Spleen (tissue), 13 donors: ENCODE measurements at places on chromosomes 1 and 21. TPM values are rescaled to one million over a fixed set of nuclear protein-coding genes. Genes with fewer than 3 reads are reported as not detected.

DNA sequence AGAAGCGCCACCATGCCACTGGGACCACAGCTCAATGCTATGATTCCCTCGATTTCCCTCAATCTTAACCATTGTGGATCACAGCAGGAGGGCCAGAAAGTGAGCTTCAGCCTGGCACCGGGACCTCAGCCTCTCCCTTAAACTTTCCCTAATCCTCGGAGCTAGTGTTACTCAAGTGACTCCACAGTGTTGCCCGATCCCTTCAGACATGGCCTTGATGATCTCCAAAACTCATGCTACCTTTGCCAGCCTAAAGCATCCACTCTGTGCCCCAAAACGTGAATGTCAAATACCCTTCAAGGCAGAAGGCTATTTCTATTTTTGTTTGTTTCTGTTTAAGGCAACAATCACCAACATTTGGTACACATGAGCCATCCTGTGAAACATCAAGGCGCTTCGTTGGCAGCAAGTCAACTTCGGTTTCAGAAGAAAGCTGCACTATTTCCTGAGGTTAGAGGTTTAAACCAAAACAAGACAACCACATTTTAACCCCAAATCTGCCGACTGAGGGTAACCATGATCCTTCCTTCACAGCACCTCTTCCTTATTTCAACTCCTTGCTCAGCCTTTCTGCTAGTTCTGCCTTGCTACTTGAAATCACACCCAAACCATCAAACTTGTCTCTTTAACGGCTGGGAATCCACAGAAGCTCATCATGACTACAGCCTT is 94.4 kb upstream of the KRTAP19-8 start:
- no peak overlapping the region for H3K4me3 ChIP-seq
- H3K36me3 ChIP-seq = no peaks in the 10 kb centered on the region
- no peaks in the 10 kb centered on the region for H3K27me3 ChIP-seq
- no peak overlapping the region for H3K27ac ChIP-seq

- H3K36me3 ChIP-seq = no peaks in the 10 kb centered on the region
- no peaks in the 10 kb centered on the region for H3K27me3 ChIP-seq
- peaks cover 50% of the 10 kb centered on the region for H3K4me1 ChIP-seq
- no peak overlapping the region for H3K4me3 ChIP-seq
These were observed 2.5 kb downstream of the WNT3A start for GRCh38 chr1:228009116-228009827.

DNA sequence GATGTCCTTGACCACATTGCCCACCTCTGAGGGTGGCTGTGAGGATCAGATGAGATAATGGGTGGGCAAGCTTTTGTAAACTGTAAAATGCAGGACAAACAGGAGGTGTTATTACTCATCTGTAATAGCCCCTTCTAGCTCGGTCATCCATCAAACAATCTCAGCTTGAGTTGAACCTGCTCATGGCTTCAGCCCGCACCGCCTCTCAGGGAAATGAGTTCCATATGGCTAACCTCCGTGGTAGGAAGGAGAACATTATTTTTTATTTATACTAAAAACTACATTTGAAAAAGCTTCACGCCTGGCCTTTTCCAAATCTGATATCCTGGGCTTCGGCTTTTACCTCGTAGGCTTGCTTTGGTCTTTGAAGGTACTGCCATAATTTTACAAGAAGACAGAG is 116.2 kb upstream of the USP24 start:
- peak overlapping the region; percentile 76 for H3K27ac ChIP-seq
- DNase-seq = no peak
- no peaks in the 10 kb centered on the region for H3K36me3 ChIP-seq
- no peaks in the 10 kb centered on the region for H3K27me3 ChIP-seq

GRCh38 chr21:33698087-33698860 is 56.0 kb downstream of the ITSN1 start:
- H3K27ac ChIP-seq = no peak overlapping the region
- H3K36me3 ChIP-seq = no peaks in the 10 kb centered on the region
- H3K4me3 ChIP-seq = no peak overlapping the region
- no peaks in the 10 kb centered on the region for H3K27me3 ChIP-seq
- no peak for DNase-seq

DNA sequence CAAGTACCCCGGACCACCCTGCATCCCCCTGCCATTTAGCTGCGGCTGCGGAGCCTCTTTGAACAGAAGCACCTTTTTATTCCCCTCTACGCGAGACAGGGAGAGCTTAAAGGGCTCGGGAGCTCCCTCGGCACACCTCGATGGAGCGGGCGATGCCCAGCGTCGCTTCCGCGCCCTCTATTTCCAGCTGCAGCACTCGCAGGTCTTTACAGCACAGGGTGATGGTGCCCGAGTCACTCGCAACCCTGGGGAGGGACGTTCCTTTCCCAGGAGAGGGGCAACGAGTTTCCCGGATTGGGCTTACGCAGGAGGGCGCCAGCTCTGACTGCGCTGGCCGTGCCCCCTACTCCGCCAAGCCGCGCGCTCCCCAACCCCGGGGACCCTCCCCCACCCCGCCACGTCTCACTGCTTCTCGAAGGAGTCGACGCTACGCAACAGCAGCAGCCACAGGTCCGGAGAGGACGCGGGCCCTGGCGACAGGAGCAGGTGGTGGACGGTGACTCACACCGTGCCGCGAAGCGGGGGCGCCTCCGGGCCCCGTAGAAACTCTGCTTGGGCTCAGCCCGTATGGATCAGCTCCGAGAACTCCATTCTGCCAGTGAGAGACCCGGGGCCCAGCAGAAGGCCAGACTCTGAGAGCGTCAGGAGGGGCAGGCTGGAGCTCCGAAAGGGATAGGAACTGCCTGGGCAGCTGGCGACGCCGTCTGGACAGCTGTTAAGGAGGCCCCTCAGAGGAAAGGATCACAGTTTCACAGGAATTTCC is 5.8 kb upstream of the FAM167B start:
- H3K36me3 ChIP-seq = no peaks in the 10 kb centered on the region
- H3K4me1 ChIP-seq = peaks cover 7% of the 10 kb centered on the region
- peak overlapping the region; percentile 59 for H3K27ac ChIP-seq
- no peaks in the 10 kb centered on the region for H3K27me3 ChIP-seq
- peak; percentile 85 for DNase-seq
- peak overlapping the region; percentile 66 for H3K4me3 ChIP-seq

GRCh38 chr1:2861988-2862813 is 60.7 kb upstream of the TTC34 start:
- no peaks in the 10 kb centered on the region for H3K27me3 ChIP-seq
- peak; percentile 58 for DNase-seq
- H3K27ac ChIP-seq = no peak overlapping the region
- H3K4me1 ChIP-seq = no peaks in the 10 kb centered on the region
- no peaks in the 10 kb centered on the region for H3K36me3 ChIP-seq

- no peaks in the 10 kb centered on the region for H3K36me3 ChIP-seq
- H3K27ac ChIP-seq = no peak overlapping the region
- DNase-seq = no peak
- no peaks in the 10 kb centered on the region for H3K4me1 ChIP-seq
- H3K27me3 ChIP-seq = peaks cover 4% of the 10 kb centered on the region
These were observed 65.6 kb upstream of the ERRFI1 start for GRCh38 chr1:8091691-8092090.

DNA sequence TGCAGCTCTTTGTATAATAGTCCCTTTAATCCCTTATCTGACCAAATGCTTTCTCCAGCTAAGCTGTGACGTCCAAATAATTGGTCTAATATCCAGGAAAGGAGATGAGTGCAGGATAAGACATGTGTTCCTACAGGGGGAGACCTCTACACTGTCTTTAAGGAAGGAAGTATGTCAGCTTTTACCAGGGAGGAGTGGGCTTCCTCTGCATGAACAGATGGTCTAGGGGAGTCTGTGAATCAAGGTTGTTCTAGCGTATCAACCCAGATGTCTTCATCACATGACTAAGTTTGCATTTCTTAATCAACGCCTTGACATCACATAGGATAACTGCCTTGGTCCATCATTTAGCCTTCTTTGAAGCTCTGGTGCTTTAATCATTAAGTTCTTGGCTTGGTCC is 528.2 kb downstream of the MRPL39 start:
- no peaks in the 10 kb centered on the region for H3K36me3 ChIP-seq
- H3K27ac ChIP-seq = no peak overlapping the region
- H3K27me3 ChIP-seq = no peaks in the 10 kb centered on the region
- H3K4me3 ChIP-seq = no peak overlapping the region
- DNase-seq = no peak
- H3K4me1 ChIP-seq = no peaks in the 10 kb centered on the region

- peak; percentile 93 for DNase-seq
- H3K4me3 ChIP-seq = no peak overlapping the region
- no peaks in the 10 kb centered on the region for H3K36me3 ChIP-seq
- peak overlapping the region; percentile 91 for H3K27ac ChIP-seq
These were observed 5.5 kb downstream of the MFSD2A start for GRCh38 chr1:39960431-39960958.

DNA sequence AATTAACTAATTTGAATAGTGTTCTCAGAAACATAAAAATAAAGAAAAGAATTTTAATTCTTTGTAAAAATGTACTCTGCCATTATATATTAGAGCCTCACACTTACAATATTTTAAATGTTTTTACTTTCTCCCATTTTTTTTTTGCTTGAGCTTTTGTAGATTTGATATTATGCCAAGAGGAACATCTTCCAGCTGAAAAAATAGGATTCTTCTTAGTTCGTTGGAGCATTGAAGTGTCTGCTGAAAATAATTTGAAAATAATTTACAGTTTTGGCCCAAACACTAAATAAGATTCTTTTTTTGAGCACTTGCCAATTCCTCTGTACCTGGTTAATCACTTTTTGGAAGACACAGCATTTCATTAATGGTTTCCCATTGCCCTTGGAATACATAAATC is 175.0 kb upstream of the COL11A1 start:
- no peaks in the 10 kb centered on the region for H3K36me3 ChIP-seq
- no peak overlapping the region for H3K27ac ChIP-seq
- H3K4me3 ChIP-seq = no peak overlapping the region
- H3K27me3 ChIP-seq = no peaks in the 10 kb centered on the region

- H3K36me3 ChIP-seq = no peaks in the 10 kb centered on the region
- no peak overlapping the region for H3K27ac ChIP-seq
- DNase-seq = no peak
- H3K4me1 ChIP-seq = no peaks in the 10 kb centered on the region
- no peak overlapping the region for H3K4me3 ChIP-seq
- no peaks in the 10 kb centered on the region for H3K27me3 ChIP-seq
These were observed 54.2 kb downstream of the SYT2 start for GRCh38 chr1:202656057-202656456.

DNA sequence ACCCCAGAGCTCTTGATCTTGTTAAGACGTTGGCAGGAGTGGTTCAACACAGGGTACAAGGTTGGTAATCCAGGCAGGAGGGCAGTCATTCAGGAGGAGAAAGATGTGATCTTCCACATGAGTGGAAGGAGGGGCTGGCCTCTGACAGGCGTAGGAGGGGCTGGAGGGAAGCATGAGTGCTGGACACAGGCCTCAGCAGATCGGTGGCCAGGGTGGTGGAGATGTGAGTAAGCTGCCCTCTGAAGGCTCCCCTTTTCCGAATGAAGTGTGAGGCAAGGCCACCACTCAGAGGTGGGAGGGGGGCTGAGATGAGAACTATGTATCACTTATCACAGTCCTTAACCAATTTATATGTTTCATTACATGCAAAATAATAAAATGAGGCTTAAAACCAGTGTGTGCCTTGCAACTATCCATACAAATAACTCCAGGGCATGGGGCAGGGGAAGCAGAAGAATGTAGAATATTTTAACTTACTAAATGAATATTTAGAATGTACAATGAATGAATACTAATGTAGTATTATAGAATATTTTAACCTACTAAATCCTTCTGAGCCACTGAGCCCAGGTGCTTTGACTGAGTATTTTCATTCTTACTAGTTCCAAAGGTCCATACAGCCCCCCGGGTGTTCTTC is 103.5 kb upstream of the TLR5 start:
- H3K4me1 ChIP-seq = no peaks in the 10 kb centered on the region
- H3K36me3 ChIP-seq = no peaks in the 10 kb centered on the region
- H3K4me3 ChIP-seq = no peak overlapping the region

- no peak for DNase-seq
- no peaks in the 10 kb centered on the region for H3K4me1 ChIP-seq
- no peaks in the 10 kb centered on the region for H3K27me3 ChIP-seq
- no peak overlapping the region for H3K4me3 ChIP-seq
- no peaks in the 10 kb centered on the region for H3K36me3 ChIP-seq
- peak overlapping the region; percentile 26 for H3K27ac ChIP-seq
These were observed 136.1 kb downstream of the TGFB2 start for GRCh38 chr1:218481116-218481775.

DNA sequence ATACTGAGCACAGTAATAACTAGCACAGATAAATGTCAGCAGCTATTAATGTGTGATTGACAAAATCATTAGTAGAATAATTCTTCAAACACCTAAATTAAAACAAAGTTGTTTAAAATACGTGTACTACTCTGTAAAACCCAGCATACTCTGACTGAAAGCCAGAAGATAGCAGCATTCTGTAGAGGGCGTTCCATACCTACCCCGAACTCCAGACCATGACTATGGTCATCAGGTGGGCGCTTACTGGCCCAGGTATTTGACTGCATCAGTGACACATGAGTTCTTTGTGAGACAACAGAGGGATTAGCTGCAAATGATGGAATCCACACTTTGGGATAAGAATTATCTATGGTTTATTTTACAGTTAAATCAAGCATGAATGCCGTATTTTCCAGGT is 139.7 kb upstream of the POGK start:
- no peaks in the 10 kb centered on the region for H3K27me3 ChIP-seq
- no peak overlapping the region for H3K4me3 ChIP-seq
- DNase-seq = no peak
- H3K36me3 ChIP-seq = no peaks in the 10 kb centered on the region

DNA sequence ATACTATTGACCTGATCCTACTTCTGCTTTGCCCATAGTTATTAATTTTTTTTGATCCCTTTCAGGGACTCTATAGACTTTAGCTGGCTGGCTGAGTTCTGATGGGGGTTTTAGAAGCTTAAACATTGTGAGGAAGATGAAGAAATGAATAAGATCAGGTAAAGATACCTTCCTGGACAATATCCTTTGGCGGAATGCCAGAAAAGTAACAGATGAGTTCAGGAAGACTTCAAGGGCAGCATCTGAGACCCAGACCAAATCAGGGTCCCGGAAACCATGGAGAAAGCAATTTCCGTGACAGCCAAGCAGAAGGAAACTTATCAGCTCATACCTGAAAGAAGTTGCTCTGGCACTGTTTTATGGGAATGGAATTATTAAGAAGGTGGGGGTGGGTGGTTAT is 100.4 kb downstream of the XCL2 start:
- no peaks in the 10 kb centered on the region for H3K27me3 ChIP-seq
- no peaks in the 10 kb centered on the region for H3K36me3 ChIP-seq
- no peak for DNase-seq
- H3K27ac ChIP-seq = peak overlapping the region; percentile 15

Gene PTGFR
- 0.52 TPM for total RNA-seq

Gene DYNLT4
- total RNA-seq = not detected

Gene NCF2
- total RNA-seq = 96.3 TPM

Gene LAMC2
- total RNA-seq = 1.4 TPM

Gene PYGO2
- 35.9 TPM for total RNA-seq

Gene CHI3L1
- total RNA-seq = 7.1 TPM

Gene TPTE
- not detected for total RNA-seq

Gene GJA5
- 2.9 TPM for total RNA-seq

Gene RPE65
- not detected for total RNA-seq

Gene CRABP2
- total RNA-seq = 3.8 TPM

Gene TMPRSS2
- 0.25 TPM for total RNA-seq

Gene BARHL2
- total RNA-seq = not detected

Gene CLIC6
- total RNA-seq = 0.94 TPM

Gene HSPG2
- total RNA-seq = 178 TPM

Gene OLFML2B
- 6.5 TPM for total RNA-seq

Gene FCRL3
- 46.9 TPM for total RNA-seq
